ENCODE measurements at places on chromosomes 1 and 21.
A peak's percentile ranks its signal among the peaks of the same experiment; 100 is the strongest.

- no peak for DNase-seq
Measured at GRCh38 chr1:38815903-38816627, 43.5 kb downstream of the RRAGC start.

DNA sequence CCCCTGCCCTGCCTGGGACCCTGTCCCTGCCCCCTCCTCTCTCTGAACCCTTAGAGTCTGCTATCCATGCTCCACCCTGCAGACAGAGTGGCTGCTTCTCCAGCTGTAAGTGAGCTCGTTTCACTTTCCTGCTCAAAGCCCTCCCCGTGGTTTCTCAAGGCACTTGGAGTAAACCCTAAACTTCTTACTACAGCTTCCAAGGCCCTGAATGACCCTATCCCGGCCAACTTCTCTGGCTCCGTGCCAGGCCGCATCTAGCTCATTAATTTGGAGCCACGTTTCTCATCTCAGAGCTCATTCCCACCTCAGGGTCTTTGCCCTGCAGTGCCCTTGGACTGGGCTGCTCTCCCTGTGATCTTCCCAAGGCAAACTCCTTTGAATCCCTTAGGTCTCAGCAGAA, 235.1 kb upstream of the RUNX1 start:
- DNase-seq: no peak

GRCh38 chr1:8303141-8303540, 14.8 kb upstream of the SLC45A1 start:
- DNase-seq: peak; percentile 79

GRCh38 chr1:63888984-63889383, 115.2 kb downstream of the ROR1 start:
- peak; percentile 36 for DNase-seq

- no peak for DNase-seq
Measured at GRCh38 chr1:159778266-159778665, 2.5 kb upstream of the DUSP23 start.

DNA sequence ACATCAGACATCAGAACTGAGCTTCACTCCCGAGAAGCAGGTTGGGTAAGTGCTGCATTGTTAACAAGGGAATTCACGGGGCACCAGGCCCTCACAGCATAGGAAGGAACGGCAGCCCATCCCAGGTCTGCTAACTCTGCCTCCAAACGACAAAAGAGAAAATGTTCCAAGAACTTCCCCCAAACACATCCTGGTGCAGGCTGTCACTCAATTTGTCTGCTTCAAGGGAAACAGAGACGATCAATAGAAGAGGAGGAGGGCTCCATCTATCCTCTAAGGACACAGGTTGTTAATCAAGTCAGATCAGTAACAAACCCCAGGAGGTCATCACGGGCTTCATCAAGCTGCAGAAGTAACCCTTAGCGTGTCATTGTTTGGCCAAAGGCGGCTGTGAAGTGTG, 3.5 kb upstream of the TSPEAR start:
- no peak for DNase-seq

- DNase-seq: peak; percentile 96
Measured at GRCh38 chr1:36342426-36343185, 19.2 kb upstream of the EVA1B start.

GRCh38 chr1:179866616-179867015, 11.0 kb downstream of the TOR1AIP2 start:
- DNase-seq: peak; percentile 41

DNA sequence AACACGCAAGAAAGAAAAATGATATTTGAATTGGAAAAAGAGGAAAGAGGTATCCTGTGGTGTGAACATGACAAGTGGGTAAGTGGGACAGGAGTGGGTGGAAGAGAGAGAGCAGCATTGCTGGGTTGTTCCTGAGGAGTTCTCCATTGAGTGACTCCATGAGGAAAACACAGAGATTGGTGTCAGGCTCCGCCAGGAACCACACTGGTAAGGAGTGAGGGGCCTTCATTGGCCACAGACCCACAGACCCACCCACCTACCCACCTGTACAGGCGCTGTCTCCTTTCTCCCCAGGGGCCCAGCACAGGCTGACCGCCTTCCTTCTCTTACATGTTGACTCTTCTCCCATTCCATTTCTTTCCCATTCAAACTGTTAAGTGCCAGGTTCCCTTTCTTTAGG, 20.9 kb downstream of the S100A7A start:
- DNase-seq: no peak

DNA sequence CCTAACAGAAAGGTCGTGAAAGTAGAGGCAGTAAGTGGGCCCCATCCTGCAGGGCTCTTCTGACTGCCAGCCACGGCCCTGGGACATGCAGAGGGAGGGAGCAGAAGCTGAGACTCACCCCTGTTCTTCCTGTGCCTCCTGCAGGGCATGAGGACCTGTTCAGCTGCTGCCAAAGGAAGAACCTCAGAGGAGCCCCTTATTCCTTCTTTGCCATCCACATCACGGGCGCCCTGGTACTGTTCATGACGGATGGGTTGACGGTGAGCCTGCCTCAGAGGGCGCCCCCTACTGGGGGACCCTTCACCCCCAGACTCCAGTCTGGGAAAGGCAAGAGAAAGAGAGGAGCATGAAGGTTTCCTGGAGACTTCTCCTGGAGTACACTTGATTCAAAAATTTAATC, 47.1 kb downstream of the ELK4 start:
- DNase-seq: no peak

DNA sequence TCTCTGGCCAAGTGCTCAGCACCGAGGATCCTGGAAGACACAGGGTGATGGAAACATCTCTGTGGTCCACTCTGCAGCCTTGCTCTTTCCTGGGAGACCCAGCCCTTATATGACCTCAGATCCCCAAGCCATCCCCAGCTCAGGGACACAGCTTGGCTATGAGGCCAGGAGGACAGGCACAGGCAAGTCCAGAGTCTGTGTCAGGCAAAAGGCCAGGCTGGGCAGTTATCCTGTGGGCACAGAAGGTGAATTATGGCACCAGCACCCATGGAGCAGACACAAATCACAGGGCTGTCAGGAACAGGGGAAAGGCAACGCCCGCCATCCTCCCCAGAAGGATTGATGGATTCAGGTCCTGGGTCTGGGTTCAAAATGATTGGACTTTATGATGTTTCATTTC, 52.1 kb upstream of the SCMH1 start:
- no peak for DNase-seq

DNA sequence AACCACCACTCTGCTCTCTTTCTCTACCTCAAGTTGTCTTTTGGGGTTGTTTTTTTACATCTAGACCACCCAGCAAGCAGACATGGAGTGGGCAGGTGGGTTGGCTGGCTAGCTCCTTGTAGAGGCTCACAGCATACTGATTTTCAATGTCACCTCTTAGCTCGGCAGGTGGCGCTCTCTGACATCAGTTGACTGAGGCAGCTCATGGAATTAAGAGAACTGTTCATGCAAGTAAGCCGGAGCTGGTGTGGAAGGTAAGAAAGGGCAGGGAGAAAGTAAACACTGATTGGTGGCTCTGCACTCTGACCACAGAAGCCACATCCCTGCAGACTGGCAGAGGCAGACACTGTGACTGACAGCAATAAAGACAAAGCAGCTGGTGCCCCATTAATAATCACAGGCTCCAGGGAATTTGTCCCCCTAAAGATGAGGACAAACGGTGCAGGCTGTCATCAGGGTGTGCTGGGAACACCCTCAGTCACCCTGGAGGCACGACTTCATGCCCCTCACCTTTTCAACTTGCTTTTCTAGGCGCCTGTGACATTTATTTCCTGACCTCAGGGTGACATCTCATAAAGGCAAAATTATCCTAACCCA, 226.8 kb downstream of the LMX1A start:
- DNase-seq: peak; percentile 79

DNA sequence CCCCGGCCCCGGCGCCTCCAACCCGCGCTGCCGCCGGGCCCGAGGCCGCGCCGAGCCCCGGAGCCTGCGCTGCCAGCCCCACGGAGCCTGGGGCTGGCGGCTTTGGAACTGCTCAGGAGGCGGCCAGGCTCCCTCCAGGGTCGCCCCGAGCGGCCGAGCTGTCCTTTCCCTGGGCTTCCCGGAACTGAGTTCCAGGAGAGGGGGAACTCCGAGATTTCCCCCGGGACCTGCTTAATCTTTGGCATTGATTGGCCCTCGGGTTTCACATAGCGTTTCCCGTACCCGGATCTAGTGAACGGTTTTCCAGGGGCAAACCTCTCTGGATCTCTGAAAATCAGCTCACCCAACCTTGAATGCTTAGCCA, 504 bp downstream of the H6PD start:
- peak; percentile 77 for DNase-seq

Data from trophoblast cell (in vitro differentiated cells and primary cell).